ENCODE measurements at places on chromosomes 16 and 17.

DNA sequence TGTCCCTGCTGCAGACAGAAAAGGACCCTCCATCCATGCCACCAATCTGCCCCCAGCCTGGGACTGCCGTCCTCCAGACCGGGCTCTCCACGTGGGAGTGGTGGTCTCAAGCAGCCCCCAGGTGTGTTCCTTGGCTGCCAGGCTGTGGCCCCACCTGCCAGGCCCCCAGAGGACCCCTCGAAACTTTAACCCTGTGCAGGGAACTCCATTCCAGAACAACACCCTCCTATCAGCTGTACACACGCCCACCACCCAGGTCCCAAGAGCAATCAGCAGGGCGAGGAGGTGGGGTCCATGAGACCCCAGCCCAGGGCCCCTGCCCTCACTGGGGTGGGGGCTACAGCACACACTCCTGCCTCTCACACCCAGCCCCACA is 1.4 kb downstream of the PYCR1 start:
- DNase-seq, result no peak

DNA sequence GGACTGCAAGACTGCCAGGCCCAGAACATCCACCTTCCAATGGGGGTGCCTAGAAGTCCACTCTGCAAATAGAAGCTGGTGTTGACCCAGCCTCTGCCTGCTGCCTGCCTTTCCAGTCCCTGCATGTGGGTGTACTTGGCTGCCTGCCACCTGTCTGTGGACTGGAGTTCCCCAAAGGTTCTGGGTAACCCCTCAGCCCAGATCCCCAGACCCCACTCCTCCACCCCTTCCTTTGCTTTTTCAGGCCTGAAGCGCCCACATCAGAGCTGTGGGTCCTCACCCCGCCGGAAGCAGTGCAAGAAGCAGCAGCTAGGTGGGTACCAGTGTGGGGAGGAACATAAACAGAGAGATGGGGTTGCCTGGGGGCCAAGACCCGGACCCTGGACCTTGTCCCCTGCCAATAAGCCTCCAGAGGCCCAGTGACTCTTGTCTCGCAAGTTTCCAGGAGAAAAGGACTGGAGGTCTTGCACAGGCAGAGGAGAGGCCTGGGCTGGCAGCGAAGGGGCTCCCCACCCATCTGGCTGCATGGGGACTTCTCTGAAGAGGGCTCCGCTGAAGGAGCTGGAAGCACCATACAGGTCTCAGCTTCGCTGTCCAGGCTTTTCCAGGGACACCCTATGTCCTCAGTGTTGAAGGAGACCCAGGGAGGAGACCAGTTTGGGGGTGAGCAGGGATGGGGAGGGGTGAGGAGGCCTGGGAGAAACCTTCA is 34.3 kb downstream of the NLRC5 start:
- DNase-seq, result no peak

DNA sequence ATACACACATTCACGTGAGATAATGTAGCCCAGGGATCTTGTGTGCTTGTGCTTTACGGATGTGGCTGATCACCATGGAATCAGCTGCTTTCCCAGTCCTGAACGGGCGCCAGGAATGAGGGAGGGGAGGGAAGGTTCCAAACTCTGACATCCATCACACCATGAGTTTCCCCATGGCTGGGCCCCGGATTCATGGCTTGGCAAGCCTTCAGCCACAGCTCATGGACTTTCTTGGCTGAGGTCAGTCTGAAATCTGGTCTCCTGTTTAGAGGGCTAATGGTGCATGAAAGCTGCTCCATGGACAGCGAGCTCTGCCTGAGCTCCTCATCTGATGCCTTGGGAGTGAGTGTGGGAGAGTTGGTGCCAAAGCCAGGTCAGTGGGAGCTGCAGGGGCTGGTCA is 767.6 kb upstream of the EEF2KMT start:
- no peak for DNase-seq

DNA sequence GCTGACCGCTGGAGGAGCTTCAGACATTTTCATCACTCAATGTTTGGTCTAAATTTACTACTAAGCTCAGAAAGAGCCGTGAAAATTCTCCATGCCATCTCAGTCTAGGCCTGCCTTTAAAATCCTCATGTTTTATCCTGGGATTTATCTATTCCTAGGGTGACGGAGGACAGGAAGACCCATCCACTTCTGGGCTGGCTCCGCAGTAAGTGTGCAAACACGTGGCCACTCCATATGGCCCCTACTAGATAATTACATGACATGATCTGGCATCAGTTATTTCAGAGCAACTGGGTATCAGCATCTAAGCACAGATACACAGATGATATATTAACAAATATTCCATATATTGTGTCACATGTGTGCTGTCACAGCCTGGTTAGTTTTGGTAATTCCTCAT is 77.8 kb upstream of the HS3ST4 start:
- DNase-seq, result no peak

DNA sequence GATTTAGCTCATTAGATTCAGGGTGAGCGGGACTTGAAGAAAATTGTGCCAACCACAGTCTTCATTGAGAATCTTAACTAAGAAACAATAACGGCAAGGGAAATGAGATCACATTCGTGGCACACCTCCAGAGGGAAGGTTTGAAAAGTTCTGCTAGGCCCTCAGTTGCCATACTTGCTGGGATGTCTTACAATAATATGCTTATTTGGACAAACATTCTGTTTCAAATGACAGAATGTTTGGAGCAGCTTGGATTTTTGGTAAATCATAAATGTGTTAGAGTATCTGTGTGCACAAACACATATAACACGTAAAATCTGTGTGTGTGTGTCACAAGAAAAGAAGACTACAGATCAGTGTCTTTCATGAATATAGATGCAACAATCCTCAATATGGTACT is 24.6 kb upstream of the TEKT3 start:
- DNase-seq, result no peak

- DNase-seq, result no peak
Measured at GRCh38 chr17:5365831-5366230, 53.6 kb downstream of the NUP88 start.

Data from NCI-H1105 (cell line).